Muscle of arm (tissue), 14 donors: ENCODE measurements at places on chromosomes 2 and 18. TPM values are rescaled to one million over a fixed set of nuclear protein-coding genes. Genes with fewer than 3 reads are reported as not detected.
A peak's percentile ranks its signal among the peaks of the same experiment; 100 is the strongest.

Gene SLC4A3
- 4.2 TPM for polyA plus RNA-seq

DNA sequence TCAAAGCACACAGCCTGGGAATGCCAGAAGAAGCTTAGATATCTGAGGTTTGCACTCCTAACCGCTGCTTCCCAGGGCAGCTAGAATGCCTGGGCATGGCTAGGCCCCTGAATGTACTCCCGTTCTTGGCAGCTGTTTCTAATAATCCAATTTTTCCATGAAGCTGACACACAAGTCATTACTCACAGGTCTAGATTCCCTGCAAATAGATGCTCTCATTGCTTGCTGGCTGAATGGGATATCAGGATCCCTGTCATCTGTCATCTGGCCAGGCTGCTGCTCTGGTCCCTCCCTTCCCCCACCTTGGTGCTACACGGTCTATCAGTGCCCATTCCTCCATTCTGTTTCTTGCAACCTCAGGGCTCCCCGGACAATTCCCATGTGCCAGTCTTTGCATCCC, 40.7 kb upstream of the TEX51 start:
- no peak for DNase-seq

Gene PLEKHA3
- 16.4 TPM for polyA plus RNA-seq

Gene CDK5R2
- 0.19 TPM for polyA plus RNA-seq

GRCh38 chr2:232626584-232626983, 6.8 kb upstream of the EFHD1 start:
- DNase-seq, result no peak

DNA sequence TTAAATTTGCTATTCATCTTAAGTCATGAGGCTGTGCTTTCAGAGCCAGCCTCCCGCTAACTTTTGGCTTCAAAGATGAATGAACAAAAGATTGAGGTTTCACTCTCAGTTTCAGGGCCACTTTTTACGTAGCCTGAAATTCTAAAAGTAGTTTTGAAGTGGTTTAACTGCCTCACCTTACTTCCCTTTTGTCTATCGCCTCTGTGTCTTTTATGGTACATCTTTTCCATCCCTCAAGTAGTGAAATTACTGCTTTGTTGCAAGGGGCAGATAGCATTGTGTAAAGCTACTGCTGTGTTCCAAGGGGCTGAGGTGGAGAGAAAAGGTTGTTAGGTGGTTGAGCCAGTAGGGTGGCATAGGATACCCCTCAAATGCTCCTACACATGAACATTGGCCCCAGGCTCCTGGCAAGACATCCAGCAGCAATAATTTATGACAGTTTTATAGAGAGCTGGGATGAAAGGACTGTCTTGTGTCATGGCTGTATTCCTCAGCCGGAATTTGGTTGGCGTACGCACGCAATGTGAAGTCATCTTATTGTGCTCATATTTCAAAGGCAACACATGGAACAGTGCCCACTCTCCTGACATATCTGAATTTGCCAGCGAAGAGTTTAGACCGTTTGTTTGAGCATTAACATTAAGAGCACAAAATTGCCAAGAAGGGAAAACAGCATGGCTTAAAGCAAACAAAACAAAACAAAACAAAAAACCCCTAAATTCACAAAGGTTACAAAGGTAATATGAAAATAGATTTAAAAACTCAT, 32.2 kb downstream of the QPCT start:
- DNase-seq, result peak; percentile 86

Gene EFHD1
- polyA plus RNA-seq, result 29.6 TPM

- no peak for DNase-seq
Measured at GRCh38 chr18:63799189-63799588, 24.0 kb downstream of the SERPINB7 start.

GRCh38 chr2:139099721-139100120, 319.5 kb upstream of the NXPH2 start:
- DNase-seq, result no peak
